ENCODE measurements at places on chromosomes 12 and 14. TPM values are rescaled to one million over a fixed set of nuclear protein-coding genes. Genes with fewer than 3 reads are reported as not detected.

- no peak for DNase-seq
Measured at GRCh38 chr12:89882050-89882449, 173.4 kb upstream of the ATP2B1 start.

- DNase-seq: peak; percentile 37
Measured at GRCh38 chr12:11771356-11771755, 121.9 kb downstream of the ETV6 start.

GRCh38 chr12:99024191-99024590, 379.1 kb downstream of the APAF1 start:
- no peak for DNase-seq

- DNase-seq: peak; percentile 96
Measured at GRCh38 chr14:64707661-64708060, 3.4 kb downstream of the PLEKHG3 start.

GPX2 gene
- total RNA-seq: 10.3 TPM

GLI1 gene
- total RNA-seq: 1.4 TPM

PAPLN gene
- 21.9 TPM for total RNA-seq

All from mammary epithelial cell (primary cell).